Chondrocyte (in vitro differentiated cells): ENCODE measurements at places on chromosomes 6 and 20. TPM values are rescaled to one million over a fixed set of nuclear protein-coding genes. Genes with fewer than 3 reads are reported as not detected.

DNA sequence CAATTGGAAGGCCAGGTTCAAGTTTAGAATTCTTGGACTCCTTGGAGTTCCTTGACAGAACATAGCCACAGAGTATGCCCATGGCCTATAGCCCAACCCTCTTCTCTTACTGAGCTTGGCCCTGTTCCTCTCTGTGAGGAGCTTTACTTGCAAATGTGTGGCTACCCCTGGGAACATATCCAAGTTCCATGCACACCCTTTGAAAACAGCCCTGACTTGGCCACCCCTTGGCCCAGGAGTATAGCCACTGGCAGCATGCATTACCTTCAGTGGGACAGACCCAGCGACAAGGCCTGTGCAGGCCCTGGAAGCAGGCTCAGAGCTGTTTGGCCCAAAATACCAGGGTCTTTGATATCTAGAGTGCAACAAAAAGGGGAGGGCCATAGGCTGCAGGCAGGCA, 19.5 kb upstream of the MAS1 start:
- no peak for DNase-seq
- H3K27me3 ChIP-seq = no peaks in the 10 kb centered on the region
- H3K4me1 ChIP-seq = peaks cover 13% of the 10 kb centered on the region

DNA sequence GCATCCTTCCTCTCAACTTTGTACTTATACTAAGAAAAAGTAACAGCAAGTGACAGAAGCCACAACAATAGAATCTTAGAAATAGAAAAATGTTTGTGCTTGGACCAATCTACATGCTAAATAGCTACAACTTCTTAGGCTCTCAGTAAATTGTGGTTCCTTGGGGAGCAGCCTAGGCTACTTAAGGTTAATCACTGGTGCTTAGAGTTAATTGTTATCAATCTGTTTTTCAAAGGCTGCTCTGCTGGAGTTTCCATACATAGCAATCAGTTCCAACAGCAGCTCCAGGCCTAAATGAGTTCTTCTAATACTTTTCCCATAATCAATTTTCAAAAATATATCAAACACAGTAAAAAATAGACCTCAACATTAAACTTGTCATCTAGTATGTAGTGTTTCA, 571.4 kb downstream of the EPHA7 start:
- DNase-seq = no peak
- H3K36me3 ChIP-seq = no peaks in the 10 kb centered on the region
- no peaks in the 10 kb centered on the region for H3K4me1 ChIP-seq

- no peak overlapping the region for H3K27ac ChIP-seq
- H3K4me1 ChIP-seq = peaks cover 16% of the 10 kb centered on the region
- H3K36me3 ChIP-seq = no peaks in the 10 kb centered on the region
- H3K27me3 ChIP-seq = peaks cover 4% of the 10 kb centered on the region
Observed at GRCh38 chr20:36112112-36112511, 42.4 kb upstream of the EPB41L1 start.

DNA sequence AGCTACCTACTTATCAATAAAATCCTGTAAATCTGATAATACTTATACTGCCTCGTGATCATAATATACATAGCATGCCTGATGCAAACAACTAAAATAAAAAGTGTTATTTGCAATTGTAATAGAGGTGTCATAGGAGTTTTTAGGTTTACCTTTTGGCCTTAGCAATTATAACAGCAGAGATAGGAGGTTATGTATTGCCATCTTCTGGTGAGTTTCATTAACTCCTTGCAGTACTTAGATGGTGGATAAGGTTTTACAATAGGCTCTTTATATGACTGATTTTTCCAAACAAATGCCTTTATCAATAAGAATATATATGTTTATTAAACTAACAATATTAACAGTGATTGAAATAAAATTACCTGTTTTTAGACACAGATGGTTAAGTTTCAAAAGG, 27.8 kb upstream of the MYCT1 start:
- no peak overlapping the region for H3K27ac ChIP-seq
- DNase-seq = no peak
- H3K27me3 ChIP-seq = peaks cover 23% of the 10 kb centered on the region
- no peaks in the 10 kb centered on the region for H3K36me3 ChIP-seq

DNA sequence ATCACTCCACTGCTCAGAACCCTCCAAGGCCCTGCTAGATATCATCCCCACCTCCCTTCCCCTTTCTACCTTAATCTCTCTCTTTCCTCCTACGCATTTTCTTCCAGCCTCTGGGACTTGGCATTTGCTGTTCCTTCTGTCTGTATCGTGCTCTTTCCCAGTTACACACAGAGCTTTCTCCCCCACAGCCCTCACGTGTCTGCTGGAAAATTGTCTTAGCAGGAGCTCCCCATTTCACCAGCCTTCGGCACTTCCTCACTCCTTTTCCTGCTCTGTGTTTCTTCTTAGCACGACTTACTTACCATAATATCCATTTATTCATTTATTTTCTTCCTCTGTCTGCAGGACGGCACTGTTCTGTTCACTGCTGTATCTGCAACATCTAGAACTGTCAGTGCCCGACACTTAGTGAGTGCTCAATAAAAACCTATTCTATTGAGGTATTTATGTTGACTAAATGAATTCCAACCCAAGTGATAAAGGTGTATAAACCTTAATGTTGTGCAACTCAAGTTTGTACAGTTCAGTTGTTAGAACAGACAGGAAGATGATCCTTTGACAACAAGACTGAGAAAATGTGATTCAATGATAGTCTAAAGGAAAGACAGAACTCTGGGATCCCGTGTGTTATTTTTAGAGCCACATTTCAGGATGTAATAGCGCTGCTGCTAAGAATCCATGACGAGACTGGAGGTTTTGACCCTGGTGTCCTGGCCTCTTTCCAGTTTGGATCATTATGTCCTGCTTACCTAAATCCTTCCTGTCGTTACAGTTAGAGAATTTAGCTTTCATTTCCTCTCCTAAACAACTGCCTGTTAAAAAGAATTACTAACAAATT, 170.1 kb upstream of the LAMP5 start:
- H3K4me3 ChIP-seq = no peak overlapping the region
- H3K27ac ChIP-seq = peak overlapping the region; percentile 14
- H3K4me1 ChIP-seq = peaks cover 37% of the 10 kb centered on the region
- no peak for DNase-seq
- H3K27me3 ChIP-seq = no peaks in the 10 kb centered on the region

GRCh38 chr6:37640786-37641395, 56.8 kb downstream of the MDGA1 start:
- peaks cover 17% of the 10 kb centered on the region for H3K36me3 ChIP-seq
- no peaks in the 10 kb centered on the region for H3K27me3 ChIP-seq
- H3K4me3 ChIP-seq = no peak overlapping the region
- H3K27ac ChIP-seq = no peak overlapping the region

DNA sequence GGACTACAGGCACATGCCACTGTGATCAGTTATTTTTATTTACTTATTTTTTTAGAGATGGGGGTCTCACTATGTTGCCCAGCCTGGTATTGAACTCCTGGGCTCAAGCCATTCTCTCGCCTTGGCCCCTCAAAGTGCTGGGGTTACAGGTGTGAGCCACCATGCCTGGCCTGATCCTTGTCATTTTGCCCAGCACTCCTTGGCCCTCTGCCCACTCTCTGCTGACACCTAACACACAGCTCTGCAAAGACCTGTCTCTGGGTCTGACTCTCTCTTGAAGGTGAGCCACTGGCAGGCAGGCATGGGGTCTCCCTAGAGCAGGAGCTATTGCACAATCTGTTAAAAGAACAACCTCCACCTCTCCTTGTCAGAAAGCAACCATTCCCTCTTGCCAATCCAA, 155.6 kb downstream of the ZFP64 start:
- no peaks in the 10 kb centered on the region for H3K27me3 ChIP-seq
- no peak overlapping the region for H3K4me3 ChIP-seq
- peaks cover 17% of the 10 kb centered on the region for H3K4me1 ChIP-seq
- DNase-seq = no peak
- H3K27ac ChIP-seq = no peak overlapping the region

DNA sequence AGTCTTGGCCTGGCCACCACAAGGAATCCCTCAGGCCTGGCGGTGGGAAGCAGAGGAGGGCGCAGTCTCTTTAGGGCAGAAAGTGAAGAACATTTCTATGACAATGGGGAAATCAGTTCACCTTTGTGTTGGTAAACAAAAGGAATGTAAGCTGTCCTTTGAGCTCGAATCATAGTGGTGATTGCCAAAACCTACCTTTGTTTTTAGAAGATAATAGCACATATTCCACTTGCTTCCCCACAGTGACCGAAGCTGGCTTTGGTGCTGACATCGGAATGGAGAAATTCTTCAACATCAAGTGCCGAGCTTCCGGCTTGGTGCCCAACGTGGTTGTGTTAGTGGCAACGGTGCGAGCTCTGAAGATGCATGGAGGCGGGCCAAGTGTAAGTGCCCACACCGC, 144.1 kb downstream of the MTHFD1L start:
- H3K4me1 ChIP-seq = peaks cover 44% of the 10 kb centered on the region
- H3K27me3 ChIP-seq = no peaks in the 10 kb centered on the region
- DNase-seq = no peak
- no peak overlapping the region for H3K4me3 ChIP-seq
- H3K36me3 ChIP-seq = peaks cover 11% of the 10 kb centered on the region

The HSP90AB1 gene
- total RNA-seq = 508 to 805 TPM (median 512 TPM) in 3 replicates
